SK-N-SH treated with all-trans-retinoic acid at 6 μM for 48 hours (cell line): ENCODE measurements at places on chromosomes 2 and 18.

GRCh38 chr18:70022636-70023035, 75.0 kb upstream of the CD226 start:
- no peak for ATAC-seq

GRCh38 chr2:133286326-133286922, 281.8 kb downstream of the NCKAP5 start:
- ATAC-seq = no peak

DNA sequence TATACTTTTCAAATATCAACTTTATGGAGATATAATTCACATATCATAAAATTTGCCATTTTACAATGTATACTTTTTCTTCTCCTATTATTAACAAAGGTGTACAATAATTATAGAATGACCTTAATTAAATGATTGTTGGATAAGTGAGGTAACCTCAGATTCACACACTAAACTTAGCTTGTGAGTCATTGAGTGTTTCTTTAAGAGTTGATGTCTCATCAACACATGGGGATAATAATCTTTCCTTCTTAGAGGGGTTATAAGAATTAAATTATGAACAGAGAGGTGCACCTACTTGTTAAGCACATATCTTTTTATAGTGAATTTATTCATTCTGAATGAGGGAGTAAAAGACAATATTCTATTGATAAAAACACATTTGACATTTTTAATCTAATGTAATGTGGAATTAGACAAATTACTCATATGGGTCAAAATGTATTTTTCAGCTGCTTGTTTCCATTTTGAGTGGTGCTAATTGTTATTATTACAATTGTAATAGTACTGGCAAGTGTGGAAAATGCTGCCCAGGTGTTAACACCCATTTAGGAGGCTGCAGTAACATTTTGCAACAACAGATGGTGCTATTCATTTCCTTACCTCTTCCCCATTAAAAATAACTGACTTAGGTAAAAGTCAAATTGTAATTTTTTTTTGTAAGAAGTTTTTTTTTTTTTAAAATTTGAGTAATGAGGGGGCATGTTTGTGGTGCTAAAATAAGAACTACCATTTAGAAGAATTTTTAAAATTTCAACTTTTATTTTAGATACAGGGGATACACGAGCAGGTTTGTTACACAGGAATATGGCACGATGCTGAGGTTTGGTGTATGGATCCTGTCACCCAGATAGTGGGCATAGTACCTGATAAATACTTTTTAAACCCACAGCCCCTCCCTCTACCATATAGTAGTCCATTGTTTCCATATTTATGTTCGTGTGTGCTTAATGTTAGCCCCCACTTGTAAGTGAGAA, 32.1 kb upstream of the DYNAP start:
- no peak for ATAC-seq

GRCh38 chr2:188045016-188045415, 246.7 kb upstream of the GULP1 start:
- ATAC-seq = no peak

DNA sequence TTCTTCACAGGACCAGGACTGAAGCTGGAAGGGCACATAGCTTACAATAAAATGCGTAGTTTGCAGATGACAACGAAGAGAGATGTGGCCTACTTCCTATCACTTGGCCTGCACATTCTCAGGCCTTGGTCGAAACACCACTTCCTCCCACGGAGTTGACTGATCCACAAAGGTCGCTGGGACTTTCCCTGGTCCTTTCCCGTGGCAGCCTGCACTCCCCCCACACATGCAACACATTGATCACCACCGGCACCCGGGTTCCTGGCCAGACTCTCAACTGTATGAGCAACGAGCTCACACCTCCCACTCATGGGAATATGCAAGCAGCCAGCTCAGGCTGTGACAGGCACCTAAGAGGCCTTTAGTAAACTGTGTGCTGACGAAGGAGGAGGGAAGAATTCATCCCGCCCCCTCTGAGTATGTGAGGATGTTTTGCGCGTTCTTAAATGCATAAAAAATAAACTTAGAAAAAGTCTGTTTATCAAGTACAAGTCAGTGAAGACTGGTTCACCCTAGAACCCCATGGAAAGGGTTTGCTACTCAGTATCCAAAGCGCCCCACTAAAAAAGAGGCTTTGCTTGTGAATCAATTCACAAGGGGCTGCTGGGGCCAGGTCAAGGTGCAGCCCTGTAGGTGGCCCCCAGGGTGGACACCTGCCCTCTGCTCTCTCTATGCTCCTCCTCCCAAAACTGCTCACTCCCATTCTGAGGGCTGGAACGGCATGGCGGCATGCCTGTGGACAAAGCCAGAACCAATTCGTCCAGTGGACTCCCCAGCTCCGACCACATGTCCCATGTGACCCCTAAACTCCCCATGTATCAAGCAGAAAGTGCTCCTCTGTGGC, 154.3 kb downstream of the EIPR1 start:
- no peak for ATAC-seq

DNA sequence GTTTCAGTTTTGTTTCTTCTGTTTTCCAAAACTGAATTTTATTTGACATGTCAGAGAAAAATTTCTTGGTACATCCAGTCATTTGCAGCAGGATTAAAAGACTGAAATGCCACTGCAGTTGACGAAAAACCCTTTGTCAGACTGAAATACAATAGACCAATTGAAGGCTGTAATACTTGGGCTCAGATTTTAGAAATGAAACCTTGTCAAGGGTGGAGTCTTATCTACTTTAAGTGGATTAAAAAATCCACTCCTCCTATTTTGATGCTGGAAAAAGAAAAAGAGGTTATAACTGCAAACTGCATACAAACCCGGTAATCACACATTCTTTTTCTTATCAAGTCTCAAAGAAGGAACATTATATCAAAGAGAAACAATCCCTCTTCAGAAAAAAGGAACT, 80.2 kb upstream of the NEUROD1 start:
- no peak for ATAC-seq

- ATAC-seq = no peak
These were observed 1.5 kb downstream of the NFE2L2 start for GRCh38 chr2:177262958-177263450.

DNA sequence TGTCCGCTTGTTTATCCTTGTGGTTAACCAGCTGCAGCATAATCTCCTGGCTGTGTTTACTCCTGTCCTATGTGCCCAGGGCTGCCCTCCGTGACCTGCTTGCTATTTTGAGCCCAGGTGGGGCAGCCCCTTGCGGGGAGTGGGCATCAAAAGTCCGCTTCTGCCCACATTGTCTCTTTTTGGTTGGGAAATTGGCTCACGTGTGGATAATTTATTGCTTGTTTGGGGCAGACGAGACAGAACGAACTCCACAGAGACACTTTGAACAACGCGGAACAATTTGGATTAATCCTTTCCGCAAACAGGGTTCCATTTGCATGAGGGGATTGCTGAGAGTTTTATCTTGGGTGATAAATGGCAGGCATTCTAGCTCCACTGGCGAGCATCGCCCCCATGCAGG, 8.1 kb upstream of the CXCR4 start:
- ATAC-seq = no peak

DNA sequence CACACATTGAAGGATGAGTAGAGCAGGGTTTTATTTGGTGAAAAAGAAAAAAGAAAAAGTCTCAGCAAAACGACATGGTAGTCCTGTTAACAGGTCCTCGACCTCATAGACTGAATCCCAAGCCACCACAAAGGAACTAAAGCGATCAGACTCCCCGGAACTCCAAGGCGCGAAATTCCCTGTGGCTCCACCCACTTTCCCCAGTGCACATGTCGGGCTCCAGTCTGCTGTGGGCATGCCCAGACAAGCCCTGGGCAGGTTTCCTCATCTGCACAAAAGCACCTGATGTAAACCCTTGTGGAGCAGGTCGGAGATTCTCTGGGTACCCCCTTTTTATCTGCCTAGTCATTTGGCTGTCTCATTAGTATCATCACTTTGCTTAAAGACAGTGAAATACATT, 170.7 kb upstream of the FSIP2 start:
- ATAC-seq = no peak

- no peak for ATAC-seq
These were observed 110.6 kb downstream of the MAP4K4 start for GRCh38 chr2:101808006-101808562.

- peak; percentile 99 for ATAC-seq
These were observed 37.0 kb upstream of the GRHL1 start for GRCh38 chr2:9914384-9915065.

- ATAC-seq = peak; percentile 38; the same call in 1 of the 3 replicates
These were observed 363.5 kb downstream of the GRB14 start for GRCh38 chr2:164257742-164258141.

GRCh38 chr2:215138479-215138878, at the start of gene ABCA12:
TSS of gene ABCA12 (minus strand) at chr2:215138626. CDS start at chr2:215138208, 418 bp downstream.
- no peak; the same call in 2 of the 3 replicates for ATAC-seq

DNA sequence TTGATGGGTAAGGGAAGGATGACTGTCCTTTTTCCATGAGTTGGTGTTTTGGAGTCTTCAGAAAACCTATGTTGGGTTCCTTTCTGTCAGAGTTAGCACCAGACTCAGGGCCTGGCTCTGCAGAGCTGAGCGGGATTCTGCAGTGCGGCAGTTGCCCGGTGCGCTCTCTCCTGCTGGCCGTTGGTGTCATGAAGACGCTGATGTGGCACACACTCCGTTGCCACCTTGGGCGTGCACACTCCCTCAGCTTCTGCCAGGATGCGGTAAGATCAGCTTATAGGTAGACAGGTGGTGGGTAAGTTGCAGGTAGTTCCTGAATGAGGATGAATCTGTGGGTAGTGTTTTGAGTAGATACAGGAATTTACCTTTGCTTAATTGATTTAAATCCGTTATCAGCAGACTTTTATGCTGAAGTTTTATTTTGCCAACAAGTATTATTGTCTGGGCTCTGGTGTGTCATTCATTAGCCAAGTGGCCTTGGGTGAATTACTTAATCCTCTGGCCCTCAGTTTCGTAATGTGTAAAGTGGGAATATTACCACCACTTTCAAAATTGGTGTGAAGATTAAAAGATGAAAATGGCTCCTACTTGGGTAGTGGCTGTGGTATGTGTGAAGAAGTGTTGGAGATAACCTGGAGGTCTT, 26.8 kb downstream of the DGKD start:
- no peak for ATAC-seq

DNA sequence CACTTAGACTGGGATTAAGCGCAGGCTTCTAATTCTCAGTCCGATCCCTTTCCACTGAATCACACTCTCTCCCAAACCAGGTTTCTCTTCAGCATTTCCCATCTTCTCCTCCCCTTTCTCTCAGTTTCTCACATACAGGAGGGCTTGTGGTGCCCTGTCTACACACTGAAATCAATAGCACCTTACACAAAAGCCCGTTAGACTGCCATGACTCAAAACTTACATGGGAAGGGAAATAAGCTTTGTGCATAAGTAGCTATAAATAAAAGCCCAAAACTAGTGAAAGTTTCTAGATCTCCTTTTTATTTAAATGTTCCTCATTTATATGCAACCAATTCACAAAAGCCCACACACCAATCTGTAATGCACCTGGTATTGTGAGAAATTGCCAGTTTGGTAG, 318.4 kb downstream of the TXNL1 start:
- no peak for ATAC-seq

- no peak for ATAC-seq
These were observed 208.8 kb downstream of the LDLRAD4 start for GRCh38 chr18:13427354-13427753.

DNA sequence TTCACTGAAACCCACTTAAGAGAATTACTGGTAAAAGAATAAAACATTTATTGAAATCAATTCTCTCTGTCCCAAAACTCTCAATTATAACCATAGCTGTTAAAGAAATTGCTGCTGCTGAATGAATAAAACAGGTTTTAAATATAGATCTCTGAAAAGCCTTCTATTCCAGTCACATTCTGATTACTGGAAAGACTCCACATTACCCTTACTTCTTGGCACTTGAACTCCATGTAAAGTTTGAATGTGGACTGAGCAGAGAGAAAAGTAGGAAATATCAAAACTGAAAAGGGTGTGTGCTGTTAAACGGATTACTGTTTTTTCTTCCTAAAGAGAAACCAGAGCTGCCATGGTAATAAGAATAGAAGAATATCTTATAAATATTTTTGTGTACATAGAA, 655.3 kb upstream of the SETBP1 start:
- no peak for ATAC-seq

DNA sequence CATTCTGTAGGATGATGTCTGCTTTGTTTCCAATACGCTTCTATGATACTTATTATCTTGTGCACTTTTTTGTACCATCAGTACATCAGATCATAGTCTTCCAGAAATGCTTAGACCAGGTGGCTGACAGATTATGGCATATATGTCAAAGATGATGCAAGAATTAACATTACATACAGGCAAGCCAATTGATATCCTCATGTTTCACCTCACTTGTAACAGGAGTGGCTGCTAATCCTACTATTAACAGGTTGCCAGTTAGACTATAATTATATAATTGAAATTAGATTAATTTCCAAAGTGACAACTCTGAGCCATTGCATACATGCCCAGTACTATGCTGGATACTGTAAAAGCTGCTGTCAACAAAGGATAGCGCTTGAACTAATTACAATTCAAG, 77.2 kb downstream of the TLK1 start:
- ATAC-seq = no peak

DNA sequence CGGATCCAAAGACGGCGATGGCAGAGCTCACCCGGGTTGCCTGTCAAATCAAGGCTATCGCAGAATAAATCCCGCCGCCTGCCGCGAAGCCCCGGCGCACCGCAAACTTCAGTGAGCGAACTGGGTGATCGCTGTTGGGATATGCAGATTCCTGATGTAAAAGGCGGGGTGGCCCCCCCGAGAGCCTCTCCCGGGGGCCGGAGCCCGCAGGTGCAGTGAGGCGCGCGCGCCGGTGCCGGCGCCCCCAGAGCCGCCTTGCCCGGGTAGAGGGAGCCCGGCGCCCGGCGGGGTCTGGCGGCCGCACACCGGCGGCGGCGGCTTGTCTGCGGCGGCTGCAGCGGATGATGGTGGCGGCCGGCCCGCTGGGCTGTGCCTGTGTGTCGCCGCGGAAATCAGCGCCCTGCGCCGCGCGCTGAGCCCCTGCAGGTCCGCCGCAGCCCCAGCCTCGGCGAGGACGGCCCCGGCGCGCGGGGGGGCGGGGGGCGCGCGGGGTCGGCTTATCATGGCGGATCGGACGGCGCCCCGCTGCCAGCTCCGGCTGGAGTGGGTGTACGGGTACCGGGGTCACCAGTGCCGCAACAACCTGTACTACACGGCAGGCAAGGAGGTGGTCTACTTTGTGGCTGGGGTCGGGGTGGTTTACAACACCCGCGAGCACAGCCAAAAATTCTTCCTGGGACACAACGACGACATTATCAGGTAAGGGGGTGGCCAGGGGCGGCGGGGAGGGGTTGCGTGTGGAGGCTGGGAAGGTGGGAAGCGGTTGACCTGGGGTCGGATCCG, 1.3 kb downstream of the EML6 start:
- no peak for ATAC-seq

- ATAC-seq = no peak
These were observed 45.6 kb downstream of the GPR39 start for GRCh38 chr2:132462236-132462635.
